ENCODE measurements at places on chromosomes 2 and 18. TPM values are rescaled to one million over a fixed set of nuclear protein-coding genes. Genes with fewer than 3 reads are reported as not detected.

The PLCD4 gene
- total RNA-seq: 0.90 TPM

The CEP192 gene
- 8.1 TPM for total RNA-seq

The CNDP2 gene
- total RNA-seq: 80.1 TPM

The CPLX4 gene
- not detected for total RNA-seq

The IRS1 gene
- 18.2 TPM for total RNA-seq

The HPCAL1 gene
- total RNA-seq: 205 TPM

The CDCA7 gene
- 43.9 TPM for total RNA-seq

The GKN2 gene
- 4.3 TPM for total RNA-seq

The SNTG2 gene
- total RNA-seq: not detected

The ACMSD gene
- total RNA-seq: not detected

The TRIM43 gene
- not detected for total RNA-seq

The DSG1 gene
- not detected for total RNA-seq

The CSRNP3 gene
- total RNA-seq: not detected

The BUB1 gene
- total RNA-seq: 32.9 TPM

The MC2R gene
- total RNA-seq: not detected

The ANKRD62 gene
- total RNA-seq: not detected

The UNC80 gene
- not detected for total RNA-seq

The PTPRN gene
- 1.1 TPM for total RNA-seq

The SKA1 gene
- 12.4 TPM for total RNA-seq

The CDH19 gene
- total RNA-seq: 1.5 TPM

The CCDC74B gene
- total RNA-seq: 5.7 TPM

The IL18RAP gene
- not detected for total RNA-seq

The GPC1 gene
- 214 TPM for total RNA-seq

The IL1R1 gene
- 27.0 TPM for total RNA-seq

The TLX2 gene
- total RNA-seq: 0.47 TPM

The UGT1A4 gene
- total RNA-seq: not detected

The SEPTIN2 gene
- 285 TPM for total RNA-seq

The CARF gene
- total RNA-seq: 1.9 TPM

The SALL3 gene
- total RNA-seq: not detected

The TP53I3 gene
- 217 TPM for total RNA-seq

The CRIM1 gene
- total RNA-seq: 133 TPM

The GRHL1 gene
- 0.70 TPM for total RNA-seq

The PTPN4 gene
- total RNA-seq: 23.4 TPM

The GALNT14 gene
- total RNA-seq: 44.9 TPM

The DOK6 gene
- total RNA-seq: not detected

The VSNL1 gene
- total RNA-seq: not detected

The OBSL1 gene
- 26.1 TPM for total RNA-seq

The CCDC85A gene
- total RNA-seq: 0.12 TPM

The REG3G gene
- total RNA-seq: not detected

The TMEM214 gene
- total RNA-seq: 73.3 TPM

The ST8SIA5 gene
- total RNA-seq: not detected

The RESP18 gene
- total RNA-seq: not detected

The ABCG8 gene
- total RNA-seq: not detected

The CYP26B1 gene
- 16.2 TPM for total RNA-seq

The HOXD11 gene
- 6.7 TPM for total RNA-seq

The CCDC141 gene
- not detected for total RNA-seq

The GNAL gene
- 5.4 TPM for total RNA-seq

The LHCGR gene
- not detected for total RNA-seq

The TBR1 gene
- not detected for total RNA-seq

The SNORC gene
- 7.9 TPM for total RNA-seq

The ERBB4 gene
- total RNA-seq: not detected

The ARID5A gene
- total RNA-seq: 7.1 TPM

The LMAN2L gene
- total RNA-seq: 24.3 TPM

The MXD1 gene
- total RNA-seq: 1.8 TPM

The VWA3B gene
- total RNA-seq: 0.33 TPM

The LBX2 gene
- 2.9 TPM for total RNA-seq

Data from A549 treated with ZK216348 at 1 μM for 4 hours (cell line).